ENCODE measurements at places on chromosomes 13 and 19.

GRCh38 chr13:94959626-94960025 is 247.3 kb upstream of the SOX21 start:
- DNase-seq: no peak

- DNase-seq: no peak
These were observed 8.8 kb downstream of the YIPF2 start for GRCh38 chr19:10919352-10920287.

DNA sequence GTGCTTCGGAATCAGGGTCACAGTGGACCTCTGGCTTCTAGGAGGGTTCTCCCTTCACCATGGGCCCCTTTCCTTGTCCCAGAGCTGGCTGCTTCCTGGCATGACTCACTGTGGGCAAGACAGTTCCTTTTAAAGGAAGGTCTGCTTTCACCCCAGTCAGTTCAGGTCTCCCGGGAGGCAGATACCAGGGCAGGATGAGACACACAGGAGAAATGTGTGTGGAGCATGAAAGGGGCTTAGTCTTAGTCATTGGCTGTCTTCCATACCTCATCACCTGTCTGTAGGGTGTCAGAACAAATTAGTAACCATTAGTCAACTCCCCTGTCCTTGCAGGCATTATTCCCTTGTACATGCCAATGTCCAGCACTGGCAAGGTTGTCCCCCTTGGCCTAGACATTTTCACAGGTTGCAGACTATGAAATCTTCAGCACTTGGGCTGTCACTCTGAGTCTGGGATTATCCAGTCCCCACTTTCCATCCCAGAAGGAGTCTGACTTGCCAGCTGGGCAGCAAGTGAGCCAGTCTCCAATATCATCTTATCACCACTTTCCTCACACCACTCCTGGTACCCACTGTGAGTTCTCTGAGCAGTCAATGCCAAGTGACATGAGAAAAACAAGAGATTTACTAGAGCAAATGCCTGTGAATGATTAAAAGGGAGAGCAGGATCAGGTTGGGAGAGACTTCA is 76.8 kb upstream of the MEDAG start:
- no peak for DNase-seq

DNA sequence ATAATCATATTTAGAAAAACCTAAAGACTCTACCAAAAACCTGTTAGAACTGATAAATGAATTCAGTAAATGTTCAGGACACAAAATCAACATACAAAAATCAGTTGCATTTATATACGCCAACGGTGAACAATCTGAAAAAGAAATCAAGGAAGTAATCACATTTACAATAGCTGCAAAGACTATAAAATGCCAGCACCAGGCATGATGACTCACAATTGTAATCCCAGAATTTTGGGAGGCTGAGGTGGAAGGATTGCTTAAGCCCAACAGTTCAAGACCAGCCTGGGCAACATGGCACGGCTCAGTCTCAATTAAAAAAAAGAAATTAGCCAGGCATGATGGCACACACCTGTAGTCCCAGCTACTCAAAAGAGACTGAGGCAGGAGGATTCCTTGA is 7.0 kb downstream of the ZNF562 start:
- DNase-seq: no peak

- DNase-seq: no peak
These were observed 66.7 kb downstream of the SIPA1L3 start for GRCh38 chr19:37973666-37974065.

DNA sequence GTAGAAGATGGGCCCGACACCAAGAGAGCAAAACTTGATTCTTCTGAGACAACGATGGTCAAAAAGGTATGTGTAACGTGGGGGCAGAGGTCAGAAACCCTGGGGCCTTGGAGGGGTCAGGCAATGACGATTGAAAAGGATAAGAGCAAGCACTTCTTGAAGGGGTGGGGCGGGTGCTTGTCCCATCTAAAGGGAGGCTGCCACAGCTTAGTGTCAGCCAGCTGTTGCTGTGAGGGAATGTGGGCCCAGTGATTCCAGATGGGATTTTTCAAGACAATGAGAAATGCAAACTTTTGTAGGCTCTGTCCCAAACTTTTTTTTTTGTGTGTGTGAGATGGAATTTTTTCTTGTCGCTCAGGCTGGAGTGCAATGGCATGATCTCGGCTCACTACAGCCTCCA is 24.5 kb downstream of the SAE1 start:
- no peak for DNase-seq

All from NCI-H1417 treated with DMSO at 0.1 percent for 48 hours (cell line).